T-helper 2 cell treated with Interferon-gamma antibody and Interleukin-4, amounts not matched to agents 5 μg/mL and 100 μg/mL, for 36 hours (primary cell): ENCODE measurements at places on chromosomes 16 and 17.

DNA sequence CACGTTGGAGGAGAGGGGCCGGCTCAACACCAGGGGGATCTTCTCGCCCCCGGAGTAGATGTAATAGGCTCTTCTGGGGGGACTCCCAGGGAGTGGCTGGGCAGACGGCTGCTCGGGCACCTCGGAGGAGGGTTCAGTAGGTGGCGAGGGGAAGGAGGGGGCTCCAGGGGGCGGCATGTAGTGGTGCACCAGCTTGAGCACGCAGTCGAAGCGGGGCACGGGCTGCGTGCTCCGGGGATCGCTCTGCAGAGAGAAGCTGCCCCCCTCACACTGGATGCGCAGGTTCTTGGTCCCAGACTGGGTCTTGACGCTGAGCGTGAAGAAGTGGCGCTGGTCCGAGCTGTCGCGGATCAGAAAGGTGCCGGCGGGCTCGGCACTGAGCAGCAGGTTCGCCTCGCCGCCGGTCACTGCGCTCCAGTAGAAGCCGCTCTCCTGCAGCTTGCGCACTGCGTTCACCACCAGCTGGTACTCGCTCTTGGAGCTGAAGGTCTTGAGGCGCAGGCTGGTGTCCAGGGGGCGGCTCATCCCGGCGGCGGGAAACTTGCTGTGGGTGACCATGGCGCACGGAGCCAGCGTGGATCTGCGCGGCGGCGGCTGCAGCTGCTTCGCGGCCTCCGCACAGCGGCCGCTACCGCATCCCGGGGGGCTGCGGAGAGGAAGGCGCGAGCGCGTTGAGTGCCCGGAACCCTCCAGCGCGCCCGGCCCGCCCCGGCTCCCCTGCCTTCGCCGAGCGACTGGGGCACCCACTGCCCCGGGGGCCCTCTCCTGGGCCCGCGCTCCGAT lies 1.1 kb downstream of the SOCS3 start:
- no peak for DNase-seq
- H3K27ac ChIP-seq, result peak overlapping the region; percentile 69
- peaks cover 29% of the 10 kb centered on the region for H3K36me3 ChIP-seq
- peaks cover 43% of the 10 kb centered on the region for H3K4me1 ChIP-seq

DNA sequence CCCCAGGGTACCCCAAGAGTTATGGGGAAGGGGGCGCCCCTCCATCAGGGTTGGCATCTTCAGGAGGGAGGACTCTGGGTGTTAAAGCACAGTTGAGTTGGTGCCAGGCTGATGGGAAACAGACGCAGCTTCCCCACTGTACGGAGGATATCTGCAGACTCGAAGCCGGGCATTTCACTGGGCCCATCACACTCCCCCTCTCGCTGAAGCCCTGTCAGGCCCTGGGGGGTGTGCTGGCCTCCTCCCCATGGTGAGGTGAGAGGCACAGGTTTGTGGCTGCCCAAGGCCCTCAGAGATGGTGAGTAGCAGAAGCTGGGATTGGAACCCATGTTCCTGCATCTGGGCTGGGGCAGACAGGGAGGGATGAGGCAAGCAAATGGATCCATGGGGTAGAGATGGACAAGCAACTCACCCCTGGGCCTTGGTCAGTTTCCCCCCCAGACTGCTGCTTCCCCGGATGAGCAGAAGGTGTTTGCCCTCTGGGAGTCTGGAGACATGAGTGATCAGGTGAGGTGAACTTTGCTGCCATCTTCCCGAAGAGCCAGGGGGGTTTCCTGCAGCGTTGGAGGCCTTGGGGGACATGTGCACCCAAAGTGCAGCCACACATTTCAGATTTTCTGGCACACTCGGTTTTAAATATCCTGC lies 31.0 kb downstream of the POLR3E start:
- H3K36me3 ChIP-seq, result peaks cover 40% of the 10 kb centered on the region
- no peak for DNase-seq
- H3K27me3 ChIP-seq, result no peaks in the 10 kb centered on the region
- no peak overlapping the region for H3K4me3 ChIP-seq
- peaks cover 2% of the 10 kb centered on the region for H3K4me1 ChIP-seq

- DNase-seq, result no peak
- H3K27ac ChIP-seq, result no peak overlapping the region
- no peaks in the 10 kb centered on the region for H3K4me1 ChIP-seq
- H3K4me3 ChIP-seq, result no peak overlapping the region
Observed at GRCh38 chr16:12159028-12159427, 182.5 kb downstream of the SNX29 start.

- H3K36me3 ChIP-seq, result peaks cover 64% of the 10 kb centered on the region
- no peaks in the 10 kb centered on the region for H3K27me3 ChIP-seq
- peak overlapping the region; percentile 77 for H3K27ac ChIP-seq
- H3K4me3 ChIP-seq, result peak overlapping the region; percentile 65
- no peak for DNase-seq
Observed at GRCh38 chr17:17154981-17155380, 51.2 kb downstream of the PLD6 start.

DNA sequence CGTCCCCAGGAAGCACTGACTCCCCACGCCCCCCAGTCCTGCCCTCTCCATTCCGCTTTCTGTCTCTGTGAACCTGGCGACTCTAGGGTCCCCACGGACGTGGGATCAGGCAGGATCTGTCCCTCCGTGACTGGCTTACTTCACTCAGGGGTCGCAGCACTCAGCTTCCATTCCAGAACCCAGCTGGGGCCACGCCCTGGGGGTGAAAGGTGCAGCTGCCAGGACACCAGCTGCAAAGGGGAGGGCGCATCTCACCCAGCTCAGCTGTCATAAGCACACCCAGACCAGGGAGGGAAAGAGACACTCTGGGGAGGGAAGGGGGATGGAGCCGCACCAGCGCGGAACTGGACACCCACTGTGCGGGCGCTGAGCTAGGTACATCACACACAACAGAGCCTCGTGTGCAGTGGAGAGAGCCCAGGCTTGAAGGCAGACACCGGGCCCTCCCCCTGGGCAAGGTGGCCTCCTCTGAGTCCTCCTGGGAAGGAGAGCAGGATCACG lies 18.5 kb upstream of the HEXD start:
- peaks cover 17% of the 10 kb centered on the region for H3K36me3 ChIP-seq
- DNase-seq, result no peak
- H3K4me1 ChIP-seq, result peaks cover 10% of the 10 kb centered on the region
- no peak overlapping the region for H3K27ac ChIP-seq

DNA sequence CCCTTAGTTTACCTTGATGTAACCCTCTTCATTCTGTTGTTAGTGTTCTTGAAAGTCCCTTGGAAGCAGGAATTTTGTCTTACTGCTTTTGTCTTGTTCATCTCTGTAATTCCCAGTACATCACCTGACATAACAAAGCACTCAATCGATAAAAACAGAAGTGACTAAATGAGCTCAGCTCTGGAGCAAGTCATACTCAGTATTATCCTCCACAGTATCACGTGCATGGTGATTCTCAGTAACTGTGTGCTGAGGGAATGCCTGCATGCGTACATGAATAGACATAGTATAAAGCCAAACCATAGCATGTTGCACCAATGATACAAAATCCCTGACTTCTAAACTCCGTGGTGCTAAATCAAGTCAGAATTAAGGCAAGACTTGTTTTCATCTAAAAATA lies 7.2 kb downstream of the KRT38 start:
- H3K27me3 ChIP-seq, result peaks cover 2% of the 10 kb centered on the region
- no peaks in the 10 kb centered on the region for H3K36me3 ChIP-seq
- no peak overlapping the region for H3K27ac ChIP-seq
- H3K4me1 ChIP-seq, result no peaks in the 10 kb centered on the region

GRCh38 chr17:20995873-20996723 lies 46.7 kb downstream of the USP22 start:
- H3K27ac ChIP-seq, result no peak overlapping the region
- peaks cover 9% of the 10 kb centered on the region for H3K36me3 ChIP-seq
- H3K4me1 ChIP-seq, result peaks cover 25% of the 10 kb centered on the region
- no peak overlapping the region for H3K4me3 ChIP-seq
- H3K27me3 ChIP-seq, result no peaks in the 10 kb centered on the region

GRCh38 chr17:14582996-14583395 lies 282.1 kb downstream of the HS3ST3B1 start:
- no peaks in the 10 kb centered on the region for H3K4me1 ChIP-seq
- H3K27ac ChIP-seq, result no peak overlapping the region
- H3K27me3 ChIP-seq, result no peaks in the 10 kb centered on the region
- H3K36me3 ChIP-seq, result no peaks in the 10 kb centered on the region

- H3K4me1 ChIP-seq, result peaks cover 16% of the 10 kb centered on the region
- DNase-seq, result no peak
- H3K27me3 ChIP-seq, result no peaks in the 10 kb centered on the region
- H3K27ac ChIP-seq, result peak overlapping the region; percentile 45
- peaks cover 71% of the 10 kb centered on the region for H3K36me3 ChIP-seq
- H3K4me3 ChIP-seq, result no peak overlapping the region
Observed at GRCh38 chr17:28920201-28920600, 17.3 kb upstream of the DHRS13 start.

DNA sequence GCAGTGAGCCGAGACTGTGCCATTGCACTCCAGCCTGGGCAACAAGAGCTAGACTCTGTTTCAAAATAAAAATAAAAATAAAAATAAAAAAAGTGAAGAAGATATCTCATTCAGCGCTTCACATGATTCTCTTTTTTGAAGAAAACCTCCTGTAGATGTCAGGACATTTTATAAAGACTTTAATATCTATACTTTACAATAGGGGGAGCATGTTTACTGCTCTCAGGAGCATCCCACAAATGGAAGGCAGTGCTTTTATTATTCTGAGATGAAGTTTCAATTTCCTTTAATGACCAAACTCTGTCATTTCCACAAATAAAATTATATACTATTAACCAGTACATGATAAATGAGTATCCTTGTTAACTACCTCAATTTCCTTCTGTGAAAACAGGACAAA lies 118.7 kb upstream of the MYOCD start:
- H3K27me3 ChIP-seq, result no peaks in the 10 kb centered on the region
- DNase-seq, result no peak
- H3K27ac ChIP-seq, result no peak overlapping the region
- no peak overlapping the region for H3K4me3 ChIP-seq

DNA sequence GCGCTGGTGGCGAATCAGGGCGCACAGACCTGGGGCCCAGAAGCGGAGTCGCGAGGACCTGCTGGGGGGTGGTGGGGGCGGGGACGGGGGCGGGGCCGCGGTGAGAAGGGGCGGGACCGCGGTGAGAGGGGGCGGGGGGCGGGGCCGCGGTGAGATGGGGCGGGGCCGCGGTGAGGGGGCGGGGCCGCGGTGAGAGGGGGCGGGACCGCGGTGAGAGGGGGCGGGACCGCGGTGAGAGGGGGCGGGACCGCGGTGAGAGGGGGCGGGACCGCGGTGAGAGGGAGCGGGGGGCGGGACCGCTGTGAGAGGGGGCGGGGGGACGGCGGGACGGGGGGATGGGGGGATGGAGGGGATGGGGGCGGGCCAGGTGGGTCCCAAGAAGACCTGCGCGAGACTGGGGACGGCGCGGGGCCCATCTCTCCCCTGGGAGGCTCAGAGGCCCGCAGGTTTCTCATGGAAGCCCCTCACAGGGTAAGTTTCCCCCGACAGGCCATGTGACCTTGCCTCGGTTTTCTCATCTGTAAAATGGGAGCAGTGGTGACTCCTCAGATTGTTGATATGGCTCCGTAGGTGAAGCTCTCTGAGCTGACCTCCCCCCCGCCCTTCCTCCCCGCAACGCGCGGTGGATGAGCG lies 28.6 kb upstream of the DBNDD1 start:
- no peak overlapping the region for H3K27ac ChIP-seq
- H3K4me1 ChIP-seq, result no peaks in the 10 kb centered on the region
- no peak overlapping the region for H3K4me3 ChIP-seq
- peaks cover 12% of the 10 kb centered on the region for H3K27me3 ChIP-seq
- DNase-seq, result no peak

DNA sequence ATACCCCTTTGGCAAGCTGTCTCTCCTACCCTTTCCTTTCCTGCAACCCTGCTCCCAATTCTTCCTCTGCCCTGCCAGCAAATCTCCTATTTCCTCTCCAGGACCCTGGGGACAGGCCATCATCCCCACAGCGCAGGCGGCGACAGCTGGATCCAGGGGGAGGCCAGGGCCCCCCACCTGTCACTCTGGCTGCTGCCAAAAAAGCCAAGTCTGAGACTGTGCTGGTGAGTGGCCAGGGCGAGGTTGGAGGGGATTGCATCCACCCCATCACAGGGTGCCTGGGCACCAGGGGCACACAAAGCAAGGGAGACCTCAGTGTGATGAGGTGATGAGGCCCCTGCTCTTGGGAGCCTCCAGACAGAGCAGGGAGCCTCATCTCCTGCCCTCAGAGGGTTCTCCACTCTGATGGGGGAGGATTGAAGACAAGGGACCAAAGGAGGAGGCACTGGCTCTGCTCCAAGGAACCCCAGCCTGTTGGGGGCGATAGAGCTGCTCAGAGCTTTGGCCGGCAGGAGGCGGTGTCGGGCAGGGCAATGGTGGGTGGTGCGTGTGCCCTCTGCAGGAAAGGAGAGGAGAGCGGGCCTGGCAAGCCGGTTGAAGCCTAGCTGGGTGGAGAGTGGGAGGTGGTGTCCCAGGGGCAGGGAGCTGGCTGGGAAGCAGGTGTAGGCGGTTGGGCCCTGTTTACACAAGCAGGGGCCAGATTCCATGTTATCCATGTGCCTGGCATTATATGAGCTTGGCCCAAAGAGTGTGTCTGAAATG lies 15.6 kb upstream of the PDK2 start:
- no peaks in the 10 kb centered on the region for H3K36me3 ChIP-seq
- no peaks in the 10 kb centered on the region for H3K4me1 ChIP-seq
- DNase-seq, result no peak
- H3K4me3 ChIP-seq, result no peak overlapping the region
- no peak overlapping the region for H3K27ac ChIP-seq
- H3K27me3 ChIP-seq, result no peaks in the 10 kb centered on the region

- H3K4me3 ChIP-seq, result no peak overlapping the region
- peaks cover 25% of the 10 kb centered on the region for H3K4me1 ChIP-seq
- peak; percentile 6 for DNase-seq
- H3K27me3 ChIP-seq, result peaks cover 11% of the 10 kb centered on the region
- no peaks in the 10 kb centered on the region for H3K36me3 ChIP-seq
Observed at GRCh38 chr17:74690409-74690825, 22.3 kb downstream of the CD300LF start.

DNA sequence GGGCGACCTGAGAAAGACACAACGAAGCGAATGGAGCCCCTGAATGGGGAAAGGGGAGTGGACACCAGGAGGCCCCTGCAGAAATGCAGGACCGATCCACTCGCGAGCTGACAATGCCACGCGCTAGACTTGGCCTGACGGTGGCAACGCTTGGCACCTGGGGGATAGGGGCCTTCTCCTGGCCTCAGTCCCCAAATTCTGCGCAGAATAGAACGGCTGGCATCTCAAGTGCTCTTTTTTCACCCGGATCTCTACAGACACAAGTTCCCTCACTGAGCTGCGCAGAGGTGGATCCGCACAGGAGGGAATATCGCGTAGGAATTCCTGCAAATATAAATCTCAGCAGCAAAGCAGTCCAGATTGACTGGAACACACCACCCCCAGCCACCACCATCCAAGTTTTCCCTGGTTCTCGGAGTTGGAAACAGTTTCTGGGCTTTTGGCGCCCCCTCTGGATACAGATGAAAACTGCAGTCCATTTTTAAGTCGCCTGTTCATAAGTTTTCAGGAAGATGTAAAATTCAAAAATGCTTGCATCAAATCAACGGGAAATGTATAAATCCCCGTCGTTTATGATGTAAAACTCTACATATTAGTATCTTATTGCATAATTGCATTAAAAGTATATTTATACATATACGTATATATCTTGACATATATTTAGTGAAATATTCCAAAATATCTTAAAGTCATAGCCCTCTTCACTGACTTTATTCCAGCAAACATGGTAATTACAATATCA lies 2.3 kb upstream of the SOX9 start:
- no peak for DNase-seq
- H3K27ac ChIP-seq, result peak overlapping the region; percentile 50
- H3K27me3 ChIP-seq, result peaks cover 79% of the 10 kb centered on the region
- H3K4me3 ChIP-seq, result no peak overlapping the region

GRCh38 chr17:66426397-66427033 lies 124.1 kb downstream of the PRKCA start:
- peaks cover 15% of the 10 kb centered on the region for H3K36me3 ChIP-seq
- peak; percentile 46 for DNase-seq
- no peaks in the 10 kb centered on the region for H3K27me3 ChIP-seq
- H3K4me1 ChIP-seq, result peaks cover 65% of the 10 kb centered on the region
